Suppressor macrophage treated with lipopolysaccharide for 1 hour (primary cell): ENCODE measurements at places on chromosomes 4 and X.

GRCh38 chr4:37604461-37604860, 81.7 kb downstream of the RELL1 start:
- DNase-seq: peak; percentile 80

DNA sequence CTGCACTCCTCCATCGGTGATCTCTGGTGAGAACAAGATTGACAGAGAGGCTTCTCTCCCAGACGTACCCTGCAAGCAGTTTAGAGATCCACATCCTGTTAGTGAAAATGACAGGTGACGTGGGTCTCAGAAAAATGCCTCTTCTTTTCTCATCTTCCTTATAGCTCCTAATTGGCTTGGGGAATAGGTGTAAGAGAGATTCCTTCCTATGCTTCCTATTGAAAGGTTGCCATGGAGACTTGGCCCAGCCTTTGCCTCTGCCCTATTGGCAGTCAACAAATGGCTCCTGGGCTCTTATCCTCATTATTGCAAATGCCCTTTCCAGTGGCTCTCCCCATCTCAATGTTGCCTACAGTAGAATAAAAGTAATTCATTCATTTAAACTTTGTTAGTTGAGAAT, 26.5 kb upstream of the DGKK start:
- no peak for DNase-seq

DNA sequence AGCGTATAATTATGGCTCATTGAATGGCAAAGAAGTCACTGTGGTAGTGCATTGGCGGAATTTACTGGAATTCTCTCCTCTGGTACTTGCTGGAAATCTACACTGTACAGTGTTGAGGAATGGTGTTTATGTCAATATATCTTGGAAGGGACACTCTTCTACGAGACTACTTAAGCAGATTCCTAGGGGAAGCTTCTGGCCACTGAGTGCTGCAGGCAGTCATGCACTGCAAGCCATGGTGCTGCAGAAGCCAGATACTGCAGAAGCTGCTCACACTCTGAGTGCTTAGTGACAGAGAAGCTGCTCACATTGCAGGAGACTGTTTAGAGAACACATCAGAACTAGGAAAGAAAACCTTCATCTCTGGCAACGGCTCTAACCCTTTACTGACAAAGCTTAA, 725.0 kb downstream of the CCSER1 start:
- DNase-seq: no peak

DNA sequence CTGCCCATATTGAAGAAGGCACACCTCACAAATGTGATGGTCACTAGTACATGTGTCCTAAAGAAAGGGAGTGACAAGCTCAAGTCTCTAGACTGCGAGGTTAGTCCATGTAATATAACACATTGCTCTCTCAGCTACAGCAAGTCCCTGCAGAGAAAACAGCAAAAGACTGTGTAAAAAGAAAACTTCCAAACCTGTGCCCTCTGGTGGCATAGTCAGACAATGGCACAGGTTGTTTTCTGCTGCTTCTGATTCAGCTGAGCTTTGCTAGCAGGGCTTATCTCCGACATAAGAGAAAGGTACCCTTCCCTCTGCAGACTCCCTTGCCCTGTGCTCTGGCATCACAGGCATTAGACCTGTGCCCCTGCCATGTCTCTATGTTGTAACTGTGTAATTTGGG, 1.4 kb upstream of the SERPINA7 start:
- DNase-seq: no peak

- DNase-seq: no peak
These were observed 349.4 kb downstream of the ARHGAP10 start for GRCh38 chr4:148081267-148081666.

GRCh38 chr4:61545902-61546480, 345.9 kb downstream of the ADGRL3 start:
- DNase-seq: no peak

GRCh38 chr4:102399021-102399420, 53.7 kb upstream of the SLC39A8 start:
- DNase-seq: peak; percentile 53

- no peak for DNase-seq
These were observed 203.3 kb upstream of the HS3ST1 start for GRCh38 chr4:11632025-11632424.

DNA sequence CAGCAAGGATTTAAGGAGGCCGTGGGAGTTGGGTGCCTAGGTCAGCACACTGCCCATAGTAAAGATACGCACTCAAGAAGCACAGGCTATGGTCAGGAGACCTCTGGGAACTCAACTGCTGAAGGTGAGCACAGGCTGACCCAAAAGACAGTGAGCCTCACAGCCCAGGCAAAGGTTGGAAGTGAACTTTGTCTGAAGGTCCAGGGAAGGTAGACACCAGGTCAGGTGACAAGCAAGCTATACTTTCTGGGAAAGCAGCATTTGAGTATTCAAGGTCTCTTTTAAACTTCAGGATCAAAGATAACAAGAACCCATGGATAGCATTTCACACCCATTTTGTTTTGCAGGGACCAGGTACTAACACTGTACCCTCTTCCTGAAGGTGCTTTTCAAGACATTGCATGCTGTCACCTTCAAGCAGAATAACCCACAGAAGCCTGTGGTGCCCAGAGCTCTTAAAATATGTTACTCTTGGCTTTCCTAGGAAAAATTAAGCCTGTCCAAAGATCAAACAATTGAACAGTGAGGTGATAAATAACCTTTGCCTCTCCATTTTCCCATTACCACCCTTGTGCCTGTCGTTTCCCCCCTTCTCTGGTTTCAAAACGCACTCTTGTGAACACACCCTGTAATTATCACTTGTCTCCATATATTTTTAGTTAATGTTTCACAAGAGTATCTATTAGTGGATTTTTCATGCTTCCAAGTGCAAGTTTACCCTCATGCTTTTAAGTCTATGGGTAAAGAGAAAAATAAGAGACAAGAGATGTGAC, 3.4 kb upstream of the S100G start:
- no peak for DNase-seq
